Activated naive CD4-positive, alpha-beta T cell treated with anti-CD3 and anti-CD28 coated beads, Interleukin-2, amount 50 U/mL, for 72 hours (primary cell): ENCODE measurements at places on chromosomes 2 and 18. TPM values are rescaled to one million over a fixed set of nuclear protein-coding genes. Genes with fewer than 3 reads are reported as not detected.

DNA sequence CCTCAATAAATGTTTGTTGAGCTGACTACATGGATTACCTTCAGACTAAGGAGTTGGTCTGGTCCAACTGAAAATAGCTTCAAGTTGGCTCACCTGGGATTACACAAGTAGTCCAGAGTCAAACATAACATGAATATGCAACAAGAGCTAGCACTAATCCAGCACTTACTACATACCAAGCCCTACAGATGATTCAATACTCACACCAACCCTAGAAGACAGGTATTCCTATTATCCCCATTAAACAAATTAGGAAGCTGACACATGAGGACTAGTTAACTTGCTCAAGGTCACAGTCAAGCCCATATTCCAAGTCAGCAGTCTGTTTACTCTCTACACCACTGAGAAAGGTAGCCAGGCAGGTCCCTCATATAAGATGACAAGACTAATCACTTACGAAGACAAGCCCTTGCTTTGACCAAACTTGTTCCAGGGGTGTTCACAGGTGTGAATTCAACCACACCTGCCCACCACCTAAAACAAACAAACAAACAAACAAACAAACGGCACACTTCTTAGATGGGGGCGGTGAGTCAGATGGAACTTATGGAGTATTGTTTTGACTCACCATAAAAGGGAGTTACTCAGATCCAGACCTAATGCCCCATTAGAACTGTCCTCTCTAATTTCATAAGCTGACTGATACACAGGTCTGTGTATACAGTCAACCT, 29.1 kb downstream of the TMEM131 start:
- DNase-seq = no peak

Gene DSEL
- not detected for total RNA-seq

DNA sequence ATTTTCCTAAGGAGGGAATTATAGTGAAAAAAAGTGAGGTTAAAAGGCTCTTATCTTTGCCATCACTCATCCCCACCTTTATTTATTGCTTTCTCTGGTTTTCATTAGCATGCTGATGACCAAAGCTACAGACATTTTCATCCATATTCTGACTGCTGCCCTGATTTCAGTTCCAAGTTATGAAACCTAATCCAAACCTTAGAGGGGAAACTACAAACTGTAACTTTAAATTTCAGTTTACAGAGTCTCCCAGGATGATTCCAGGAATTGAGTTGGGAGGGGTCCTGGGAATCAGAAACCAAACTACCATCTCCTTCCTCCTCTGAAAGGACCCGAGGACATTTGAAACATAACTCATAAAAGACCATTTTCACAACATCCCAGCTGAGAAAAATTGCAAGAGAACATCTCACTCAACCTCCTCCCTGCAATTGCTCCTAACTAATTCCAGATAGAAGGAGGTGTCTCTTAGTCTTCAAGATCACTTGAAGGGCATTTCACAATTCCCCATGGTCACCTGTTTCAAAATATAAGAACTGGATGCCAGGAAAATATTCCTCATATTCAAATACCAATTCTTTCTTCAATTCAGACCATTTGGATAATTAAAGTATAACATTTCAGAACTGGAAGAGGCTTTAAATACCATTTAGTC, 520.6 kb downstream of the TNS1 start:
- DNase-seq = no peak

Gene ZAP70
- total RNA-seq = 164 TPM

- DNase-seq = no peak
Measured at GRCh38 chr2:40325116-40325515, 126.8 kb downstream of the SLC8A1 start.

Gene SDC1
- total RNA-seq = 0.11 TPM

DNA sequence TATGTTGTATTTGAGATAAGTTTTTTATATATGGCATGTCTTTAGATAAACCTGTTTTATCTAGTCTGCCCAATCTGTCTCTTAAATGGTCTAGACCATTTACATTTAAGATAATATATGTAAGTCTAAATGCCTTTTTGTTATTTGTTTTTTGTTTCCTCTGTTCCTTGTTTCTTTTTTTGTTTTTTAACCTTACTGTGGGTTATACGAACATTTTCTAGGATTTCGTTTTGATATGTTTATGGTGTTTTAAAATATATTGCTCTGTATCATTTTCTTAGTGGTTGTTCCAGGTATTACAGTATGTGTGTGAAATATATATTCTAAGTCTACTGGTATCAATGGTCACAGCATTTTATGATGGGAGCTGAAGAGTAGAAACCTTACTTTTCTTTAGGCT, 13.3 kb downstream of the BCL2L11 start:
- no peak for DNase-seq

DNA sequence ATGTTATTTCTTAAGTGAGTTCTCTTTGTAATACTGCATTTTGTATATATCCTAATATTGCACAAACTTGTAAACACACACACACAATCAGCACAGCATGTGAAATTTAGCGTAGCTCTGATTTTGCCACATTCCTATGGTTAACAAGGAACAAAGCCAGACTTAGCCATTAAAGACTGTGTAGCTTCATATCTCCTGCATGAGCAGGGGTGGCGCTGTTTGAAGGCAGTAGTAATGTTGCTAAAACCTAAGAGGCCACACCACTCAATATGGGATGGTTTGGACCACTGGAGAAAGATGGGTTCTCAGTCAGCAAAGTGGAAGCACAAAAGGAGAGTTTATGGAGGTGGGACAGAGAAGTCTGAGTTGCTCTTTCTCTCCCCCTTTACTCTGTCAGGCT, 61.1 kb upstream of the RND3 start:
- no peak for DNase-seq

- DNase-seq = peak; percentile 25
Measured at GRCh38 chr2:10531874-10532637, 83.9 kb upstream of the ODC1 start.

GRCh38 chr2:105879106-105879802, 134.5 kb downstream of the NCK2 start:
- DNase-seq = no peak

DNA sequence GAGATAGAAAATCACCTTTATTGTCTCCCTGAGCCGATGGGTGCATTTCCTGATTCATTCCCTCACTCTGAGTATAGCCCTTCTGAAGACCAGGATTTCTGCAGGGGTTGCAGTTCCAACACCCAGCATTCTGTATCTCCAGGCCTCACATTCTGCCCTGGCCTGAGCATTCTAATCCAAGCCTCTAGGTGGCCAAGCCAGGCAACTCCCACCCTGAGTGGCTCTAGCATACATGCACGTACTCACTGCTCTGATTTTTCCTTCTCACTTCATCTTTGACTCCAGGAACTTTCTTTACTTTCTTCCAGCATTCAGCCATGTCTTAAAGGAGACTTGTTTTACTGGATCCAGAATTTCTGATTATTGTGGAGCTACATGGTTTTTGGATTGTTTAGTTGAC, 100.7 kb upstream of the STK39 start:
- DNase-seq = no peak

GRCh38 chr2:70988151-70988550, 6.5 kb downstream of the TEX261 start:
- peak; percentile 47 for DNase-seq

Gene ST8SIA5
- total RNA-seq = 0.19 TPM

DNA sequence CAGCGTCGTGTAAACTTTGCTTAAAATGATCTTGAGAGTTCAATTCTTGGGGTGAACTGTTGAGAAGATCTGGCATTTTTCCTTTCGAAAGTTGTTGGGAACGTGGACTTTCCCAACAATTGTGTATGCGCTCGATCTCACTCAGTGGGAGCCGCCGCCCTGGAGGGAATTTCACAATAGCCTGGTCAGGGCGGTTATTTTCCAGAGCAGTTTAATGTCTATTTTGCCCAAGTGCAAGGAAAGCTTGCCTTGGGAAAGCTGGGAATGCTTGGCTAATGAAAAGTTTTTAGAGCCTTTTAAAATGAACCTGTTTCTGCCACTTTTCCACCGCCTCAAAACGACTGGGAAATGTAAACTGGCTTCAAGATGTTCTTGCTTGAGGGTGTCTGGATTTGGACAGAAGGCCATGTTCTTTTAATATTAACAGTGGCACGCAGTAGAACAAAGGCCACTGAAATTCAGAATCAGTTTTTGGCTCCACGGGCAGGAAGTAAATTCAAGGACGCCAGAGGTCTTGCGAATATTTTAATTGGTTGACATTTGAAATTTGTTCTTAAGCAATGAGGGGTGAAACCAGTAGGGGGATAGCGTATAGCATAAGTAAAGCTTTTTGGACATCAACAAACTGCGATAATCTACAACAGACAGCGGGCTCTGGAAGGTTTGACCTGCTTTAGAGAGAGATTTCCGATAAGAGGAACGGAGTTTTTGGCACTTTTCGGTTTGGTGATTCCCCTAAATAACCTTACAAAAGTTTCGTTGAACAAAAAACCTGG, 1.2 kb downstream of the CFLAR start:
- DNase-seq = no peak

- no peak for DNase-seq
Measured at GRCh38 chr2:7753777-7754176, 836.6 kb downstream of the RNF144A start.

DNA sequence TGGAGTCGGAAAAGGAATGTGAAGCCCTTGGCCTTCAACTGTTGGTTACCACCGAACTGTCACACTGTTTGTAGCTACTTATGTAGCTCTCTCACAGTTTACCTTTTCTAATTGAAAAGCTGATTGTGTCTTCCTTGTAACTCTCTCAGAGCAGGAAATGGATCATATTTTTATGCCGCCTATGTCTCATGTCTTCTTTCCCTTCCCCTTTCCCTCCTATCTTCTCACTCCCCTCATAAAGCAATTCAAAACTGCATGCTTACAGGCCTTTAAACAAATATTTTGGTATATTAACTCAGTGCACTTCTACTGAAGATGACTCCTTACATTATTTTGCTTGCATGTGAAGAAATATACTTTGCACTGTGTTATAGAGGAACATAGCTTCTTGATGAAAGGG, 6.0 kb downstream of the SLC39A10 start:
- no peak for DNase-seq

GRCh38 chr2:219001577-219002394, 8.6 kb upstream of the CRYBA2 start:
- DNase-seq = no peak

GRCh38 chr2:184921676-184922075, 323.3 kb downstream of the ZNF804A start:
- no peak for DNase-seq

DNA sequence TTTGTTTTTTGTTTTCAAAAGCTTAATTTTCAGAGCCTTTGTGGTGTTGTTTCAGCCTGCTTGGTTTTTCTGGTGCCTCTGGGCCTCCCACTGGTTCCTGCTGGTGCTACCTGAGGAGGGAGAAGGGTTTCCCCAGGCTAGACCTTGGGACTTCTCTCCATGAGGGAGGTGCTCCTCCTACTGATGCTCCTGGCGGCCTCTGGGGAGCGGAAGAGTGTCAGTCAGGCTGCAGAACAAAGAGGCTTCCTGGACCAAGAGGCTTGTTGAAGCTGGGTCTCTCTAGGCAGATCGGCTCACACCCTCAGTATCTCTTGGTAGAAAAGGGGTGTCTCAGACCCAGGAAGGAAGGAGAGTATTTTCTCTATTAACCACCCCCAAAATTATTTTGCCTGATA, 32.2 kb downstream of the RFX8 start:
- DNase-seq = no peak

- no peak for DNase-seq
Measured at GRCh38 chr2:42117923-42118753, 51.0 kb upstream of the EML4 start.

Gene SLC9A4
- 0.23 TPM for total RNA-seq

DNA sequence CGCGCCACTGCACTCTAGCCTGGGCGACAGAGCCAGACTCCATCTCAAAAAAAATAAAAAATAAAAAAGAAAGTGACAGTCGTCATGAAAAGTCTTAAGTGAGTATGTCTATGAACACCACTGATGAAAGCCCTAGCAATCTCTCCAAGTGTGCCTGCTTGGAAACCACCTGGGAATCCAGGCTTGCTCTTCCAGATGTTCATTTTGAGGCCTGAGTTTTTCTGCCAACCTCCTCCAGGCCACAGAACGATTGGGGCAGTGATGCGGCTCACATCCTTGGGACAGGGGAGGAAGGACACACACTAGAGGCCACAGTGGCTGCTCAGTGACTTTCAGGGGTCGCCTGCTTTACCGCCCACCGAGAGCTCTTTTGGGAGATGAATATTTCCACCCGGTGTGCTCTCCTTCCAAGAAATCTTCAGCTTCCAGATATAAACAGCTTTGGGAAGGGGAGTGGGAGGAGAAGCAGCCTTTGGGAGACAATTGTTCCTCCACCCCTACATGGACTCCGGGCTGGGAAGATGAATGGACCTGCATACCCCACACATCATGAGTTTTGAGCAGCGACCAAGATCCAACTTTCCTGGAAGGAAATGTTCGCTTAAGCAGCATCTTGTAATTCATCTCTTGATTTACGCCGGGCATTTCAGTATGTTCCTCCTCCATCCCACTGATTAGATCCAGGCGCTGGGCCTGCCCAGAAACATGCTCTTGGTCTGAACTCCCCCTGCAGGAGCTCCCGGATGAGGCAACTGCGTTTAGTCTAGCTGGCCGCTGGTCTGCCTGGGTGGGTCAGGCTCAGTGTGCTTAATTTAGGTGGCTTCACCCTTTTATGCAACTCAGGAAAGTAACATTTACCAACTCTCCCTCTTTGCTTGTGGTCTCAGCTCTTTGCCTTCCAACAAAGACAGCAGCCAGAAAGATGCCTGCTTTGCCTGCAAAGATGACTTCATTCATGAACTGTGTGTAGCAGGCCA, 6.2 kb upstream of the ARMC9 start:
- no peak for DNase-seq

DNA sequence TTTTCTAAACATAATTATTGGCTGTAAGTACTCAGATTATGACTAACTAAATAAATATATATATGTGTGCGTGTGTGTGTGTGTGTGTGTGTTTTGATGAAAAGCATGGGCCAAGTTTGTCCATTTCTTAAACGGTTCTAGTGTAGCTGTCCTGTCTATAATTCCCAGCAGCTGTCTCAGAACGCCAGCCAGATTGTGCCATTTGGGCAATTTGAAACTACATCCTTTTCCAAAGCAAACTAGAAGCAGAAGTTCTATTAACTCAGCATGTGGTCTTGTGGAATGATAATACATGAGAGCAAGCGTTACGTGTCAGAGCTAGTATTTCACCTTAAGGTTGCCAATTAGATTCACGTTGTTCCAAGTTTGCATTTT, 1.7 kb downstream of the ARHGAP28 start:
- no peak for DNase-seq

Gene IL36A
- not detected for total RNA-seq

GRCh38 chr2:96907115-96908041, 37.5 kb upstream of the SEMA4C start:
- no peak for DNase-seq

DNA sequence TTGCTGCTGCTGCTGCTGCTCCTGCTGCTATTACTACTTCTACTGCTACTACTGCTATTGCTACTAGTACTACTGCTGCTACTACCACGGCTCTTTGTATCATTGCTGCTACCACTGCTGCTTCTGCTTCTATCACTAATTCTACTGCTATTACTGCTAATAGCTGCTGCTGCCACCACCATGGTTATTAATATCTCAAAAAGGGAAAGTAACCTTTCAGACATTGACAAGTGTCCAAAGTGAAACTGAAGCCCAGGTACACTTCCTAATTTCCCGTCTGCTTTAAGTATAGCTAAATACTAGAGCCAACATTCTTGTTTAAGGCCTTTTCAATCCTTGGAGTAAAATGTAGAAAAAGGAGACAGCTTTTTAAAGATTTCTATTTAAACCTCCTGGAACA, 45.4 kb upstream of the EHBP1 start:
- no peak for DNase-seq
